Fibroblast of villous mesenchyme (primary cell): ENCODE measurements at places on chromosomes 7 and 10. TPM values are rescaled to one million over a fixed set of nuclear protein-coding genes. Genes with fewer than 3 reads are reported as not detected.

SUPV3L1 gene
- 22.5 and 28.5 TPM in 2 replicates for total RNA-seq

PAPOLB gene
- total RNA-seq = under 0.01 TPM in 1 of 2 replicates, not detected in the other

FEZF1 gene
- not detected in 2 replicates for total RNA-seq

SAMD9L gene
- 18.0 and 40.6 TPM in 2 replicates for total RNA-seq

UCMA gene
- total RNA-seq = not detected in 2 replicates

GBX1 gene
- total RNA-seq = not detected in 2 replicates

UNCX gene
- not detected in 2 replicates for total RNA-seq

SEMA4G gene
- total RNA-seq = 0.43 and 0.64 TPM in 2 replicates

LRRC18 gene
- not detected in 2 replicates for total RNA-seq

ITGB8 gene
- total RNA-seq = 6.4 and 13.0 TPM in 2 replicates

IL6 gene
- 19.6 and 29.4 TPM in 2 replicates for total RNA-seq

JAKMIP3 gene
- total RNA-seq = under 0.01 and 0.43 TPM in 2 replicates

SLC16A9 gene
- total RNA-seq = under 0.01 TPM in 1 of 2 replicates, not detected in the other

SLIT1 gene
- total RNA-seq = under 0.01 TPM in 1 of 2 replicates, not detected in the other

CH25H gene
- under 0.01 and 0.64 TPM in 2 replicates for total RNA-seq

CROT gene
- 20.9 and 34.1 TPM in 2 replicates for total RNA-seq

SDK1 gene
- total RNA-seq = 0.43 and 0.64 TPM in 2 replicates

ATRNL1 gene
- total RNA-seq = 8.4 and 13.0 TPM in 2 replicates

AVPI1 gene
- 12.5 and 19.6 TPM in 2 replicates for total RNA-seq

AUTS2 gene
- 3.9 and 7.1 TPM in 2 replicates for total RNA-seq

ZWINT gene
- total RNA-seq = 28.0 and 29.4 TPM in 2 replicates

PON1 gene
- total RNA-seq = not detected in 2 replicates

GPR22 gene
- total RNA-seq = under 0.01 TPM in 1 of 2 replicates, not detected in the other

CTAGE4 gene
- total RNA-seq = 0.32 and 0.43 TPM in 2 replicates

IGFBP3 gene
- 88.5 and 175 TPM in 2 replicates for total RNA-seq

ITPRID1 gene
- not detected in 2 replicates for total RNA-seq

CNNM2 gene
- total RNA-seq = 4.7 and 8.4 TPM in 2 replicates

BHLHA15 gene
- total RNA-seq = 1.3 TPM in 1 of 2 replicates, not detected in the other

HYAL4 gene
- total RNA-seq = under 0.01 and 0.64 TPM in 2 replicates

ITGA8 gene
- 1.3 and 3.2 TPM in 2 replicates for total RNA-seq

VSTM4 gene
- 4.7 and 6.4 TPM in 2 replicates for total RNA-seq

ACBD7 gene
- 0.97 and 1.3 TPM in 2 replicates for total RNA-seq

ETV1 gene
- total RNA-seq = 9.3 and 11.7 TPM in 2 replicates

LIPM gene
- not detected in 2 replicates for total RNA-seq

ACTL6B gene
- not detected in 2 replicates for total RNA-seq

WDR11 gene
- total RNA-seq = 81.5 and 85.9 TPM in 2 replicates

ZNF467 gene
- total RNA-seq = 1.3 and 1.6 TPM in 2 replicates
